ENCODE measurements at places on chromosomes 6 and 20. TPM values are rescaled to one million over a fixed set of nuclear protein-coding genes. Genes with fewer than 3 reads are reported as not detected.
A peak's percentile ranks its signal among the peaks of the same experiment; 100 is the strongest.

- no peaks in the 10 kb centered on the region for H3K27me3 ChIP-seq
- no peaks in the 10 kb centered on the region for H3K4me1 ChIP-seq
- H3K36me3 ChIP-seq = no peaks in the 10 kb centered on the region
- no peak overlapping the region for H3K27ac ChIP-seq
- no peak for DNase-seq
- no peak overlapping the region for H3K4me3 ChIP-seq
Measured at GRCh38 chr6:155177363-155177961, 86.4 kb upstream of the CLDN20 start.

The TRIM39 gene
- 30.9 TPM for total RNA-seq

DNA sequence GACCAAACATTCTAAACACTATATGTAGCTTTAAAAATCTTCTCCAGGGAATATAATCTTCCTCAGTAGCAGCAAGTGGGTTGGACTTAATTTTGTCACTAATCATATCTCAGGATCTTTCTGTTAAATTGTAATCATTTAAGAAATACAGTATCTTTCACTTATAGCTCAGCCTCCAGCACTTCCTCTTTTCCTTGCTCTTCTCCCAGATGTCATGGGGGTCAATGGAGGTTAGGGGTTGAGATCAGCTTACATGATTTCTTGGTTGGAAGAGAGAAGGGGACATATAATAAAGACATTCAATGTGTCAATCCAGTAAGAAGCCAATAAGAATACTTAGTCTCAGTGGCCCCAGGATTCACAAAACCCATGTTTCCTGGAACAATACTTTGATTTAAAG lies 15.7 kb upstream of the REPS1 start:
- no peaks in the 10 kb centered on the region for H3K27me3 ChIP-seq
- H3K36me3 ChIP-seq = no peaks in the 10 kb centered on the region
- H3K4me3 ChIP-seq = no peak overlapping the region
- no peak for DNase-seq
- H3K4me1 ChIP-seq = no peaks in the 10 kb centered on the region
- H3K27ac ChIP-seq = no peak overlapping the region

DNA sequence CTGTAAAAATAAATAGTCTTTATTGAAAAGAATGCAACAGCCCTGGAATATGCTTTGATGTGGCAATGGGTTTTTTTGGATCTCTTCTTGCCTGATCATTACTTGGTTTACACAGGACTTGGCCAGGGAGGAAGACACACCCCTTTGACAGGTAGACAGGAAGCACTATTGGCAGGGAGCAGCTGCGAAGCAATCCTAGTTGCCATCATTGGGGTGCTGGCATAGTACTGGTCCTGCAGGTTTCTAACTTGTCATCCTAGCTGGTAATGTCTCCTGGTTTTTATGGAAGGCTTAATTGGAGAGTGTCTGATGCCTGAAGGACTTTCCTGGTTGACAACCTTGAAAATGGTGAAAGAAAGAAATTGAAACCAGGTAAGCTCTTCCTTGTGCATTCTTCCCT lies 71.2 kb upstream of the CCN6 start:
- no peaks in the 10 kb centered on the region for H3K27me3 ChIP-seq
- no peak for DNase-seq
- no peaks in the 10 kb centered on the region for H3K36me3 ChIP-seq
- H3K4me3 ChIP-seq = no peak overlapping the region

- no peak overlapping the region for H3K27ac ChIP-seq
- no peaks in the 10 kb centered on the region for H3K36me3 ChIP-seq
- H3K27me3 ChIP-seq = no peaks in the 10 kb centered on the region
- no peak for DNase-seq
- H3K4me1 ChIP-seq = no peaks in the 10 kb centered on the region
- peak overlapping the region; percentile 88 for H3K4me3 ChIP-seq
Measured at GRCh38 chr6:28865401-28866204, 58.2 kb downstream of the TRIM27 start.

All from thoracic aorta (tissue), 2 donors.